Kidney (tissue), 22 donors: ENCODE measurements at places on chromosomes 5 and 9. TPM values are rescaled to one million over a fixed set of nuclear protein-coding genes. Genes with fewer than 3 reads are reported as not detected.

The CBY3 gene
- not detected for total RNA-seq

DNA sequence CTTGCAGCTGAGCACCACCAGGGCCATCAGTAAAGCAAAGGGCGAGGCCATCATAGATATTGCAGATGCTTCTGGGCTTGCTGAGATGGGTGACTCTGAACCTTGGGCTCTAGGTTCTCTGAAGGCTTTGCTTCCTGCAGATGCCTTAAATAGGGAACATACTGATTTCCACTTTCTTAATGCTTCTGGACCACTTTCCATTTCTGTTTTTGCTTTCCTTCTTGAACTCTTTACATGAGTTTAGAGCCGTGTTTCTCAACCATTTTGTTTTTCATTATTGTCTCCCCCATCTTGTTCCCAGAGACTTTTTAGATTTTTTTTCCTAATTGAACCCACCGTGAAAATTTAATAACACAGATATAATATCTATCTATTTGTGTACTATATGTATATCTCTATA lies at the start of gene IFNA13:
Gene IFNA13 (minus strand): TSS at position 101 of the 400 bp plus-strand sequence. CDS start 47 bp downstream, at position 54.
- no peak within 1 kb of the TSS for H3K4me3 ChIP-seq
- no peaks in the 10 kb centered on the region for H3K36me3 ChIP-seq
- H3K27ac ChIP-seq, result no peak within 1 kb of the TSS
- DNase-seq, result no peak
- H3K27me3 ChIP-seq, result no peaks in the 10 kb centered on the region

- no peaks in the 10 kb centered on the region for H3K36me3 ChIP-seq
- no peaks in the 10 kb centered on the region for H3K4me1 ChIP-seq
- no peak overlapping the region for H3K4me3 ChIP-seq
Measured at GRCh38 chr9:16413509-16414016, 456.9 kb downstream of the BNC2 start.

The ROPN1L gene
- total RNA-seq, result 1.7 TPM

The GCNT1 gene
- 8.3 TPM for total RNA-seq

- H3K4me1 ChIP-seq, result no peaks in the 10 kb centered on the region
- no peak overlapping the region for H3K27ac ChIP-seq
- no peaks in the 10 kb centered on the region for H3K36me3 ChIP-seq
- no peak for DNase-seq
- H3K4me3 ChIP-seq, result no peak overlapping the region
Measured at GRCh38 chr9:84206801-84207370, 133.7 kb downstream of the SLC28A3 start.

- DNase-seq, result no peak
- no peak overlapping the region for H3K4me3 ChIP-seq
- peaks cover 8% of the 10 kb centered on the region for H3K4me1 ChIP-seq
Measured at GRCh38 chr5:78500028-78500427, 139.6 kb downstream of the SCAMP1 start.

The FGF18 gene
- 1.8 TPM for total RNA-seq

GRCh38 chr9:107425101-107426025 lies 64.2 kb downstream of the KLF4 start:
- H3K4me3 ChIP-seq, result peak overlapping the region; percentile 44
- no peaks in the 10 kb centered on the region for H3K27me3 ChIP-seq
- H3K36me3 ChIP-seq, result no peaks in the 10 kb centered on the region
- H3K4me1 ChIP-seq, result no peaks in the 10 kb centered on the region

The SURF1 gene
- total RNA-seq, result 45.0 TPM

DNA sequence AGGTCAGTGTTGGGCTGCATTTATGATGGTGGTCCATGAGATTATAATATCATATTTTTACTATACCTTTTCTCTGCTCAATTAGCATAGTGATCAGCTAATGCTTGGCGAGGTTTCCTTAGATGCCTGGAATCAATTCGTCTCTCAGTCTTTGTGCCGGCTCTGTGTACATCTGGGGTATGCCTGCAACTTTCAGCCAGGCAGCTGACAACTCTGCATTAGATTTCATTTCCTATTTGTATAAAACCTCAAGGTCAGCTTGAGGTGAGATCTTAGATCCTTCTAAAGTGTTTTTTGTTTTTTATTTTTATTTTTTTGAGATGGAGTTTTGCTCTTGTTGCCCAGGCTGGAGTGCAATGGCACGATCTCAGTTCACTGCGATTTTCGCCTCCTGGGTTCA lies 86.8 kb downstream of the MELK start:
- DNase-seq, result no peak
- H3K27me3 ChIP-seq, result no peaks in the 10 kb centered on the region
- H3K4me1 ChIP-seq, result no peaks in the 10 kb centered on the region

GRCh38 chr9:5917888-5918287 lies 27.2 kb downstream of the MLANA start:
- peaks cover 3% of the 10 kb centered on the region for H3K36me3 ChIP-seq
- H3K4me1 ChIP-seq, result no peaks in the 10 kb centered on the region
- H3K27ac ChIP-seq, result no peak overlapping the region

GRCh38 chr9:121261755-121262154 lies 6.2 kb upstream of the GSN start:
- H3K27me3 ChIP-seq, result no peaks in the 10 kb centered on the region
- H3K36me3 ChIP-seq, result no peaks in the 10 kb centered on the region
- DNase-seq, result no peak
- H3K4me3 ChIP-seq, result no peak overlapping the region
- H3K27ac ChIP-seq, result no peak overlapping the region

- no peak overlapping the region for H3K27ac ChIP-seq
- H3K4me1 ChIP-seq, result peaks cover 4% of the 10 kb centered on the region
- H3K36me3 ChIP-seq, result no peaks in the 10 kb centered on the region
- H3K27me3 ChIP-seq, result no peaks in the 10 kb centered on the region
- H3K4me3 ChIP-seq, result no peak overlapping the region
Measured at GRCh38 chr9:70902171-70902570, 219.2 kb downstream of the TRPM3 start.

The KCNN2 gene
- total RNA-seq, result 1.5 TPM

The GKAP1 gene
- total RNA-seq, result 7.1 TPM

GRCh38 chr5:138257583-138257982 lies 16.8 kb downstream of the GFRA3 start:
- no peaks in the 10 kb centered on the region for H3K36me3 ChIP-seq
- H3K4me3 ChIP-seq, result no peak overlapping the region
- H3K4me1 ChIP-seq, result no peaks in the 10 kb centered on the region
- DNase-seq, result no peak
- H3K27ac ChIP-seq, result no peak overlapping the region

- no peaks in the 10 kb centered on the region for H3K36me3 ChIP-seq
- DNase-seq, result no peak
- no peaks in the 10 kb centered on the region for H3K4me1 ChIP-seq
- no peak overlapping the region for H3K27ac ChIP-seq
Measured at GRCh38 chr9:18061856-18062255, 412.1 kb upstream of the ADAMTSL1 start.

GRCh38 chr9:33155393-33155792 lies 11.7 kb downstream of the B4GALT1 start:
- no peak overlapping the region for H3K4me3 ChIP-seq
- no peaks in the 10 kb centered on the region for H3K27me3 ChIP-seq
- H3K36me3 ChIP-seq, result no peaks in the 10 kb centered on the region
- no peak overlapping the region for H3K27ac ChIP-seq
- no peak for DNase-seq
- peaks cover 45% of the 10 kb centered on the region for H3K4me1 ChIP-seq
